ENCODE measurements at places on chromosomes 6 and 20. TPM values are rescaled to one million over a fixed set of nuclear protein-coding genes. Genes with fewer than 3 reads are reported as not detected.
A peak's percentile ranks its signal among the peaks of the same experiment; 100 is the strongest.

- DNase-seq = no peak
Measured at GRCh38 chr6:49551866-49552129, 1.3 kb downstream of the C6orf141 start.

- DNase-seq = no peak
Measured at GRCh38 chr6:128532827-128533226, 12.4 kb upstream of the PTPRK start.

- no peak for DNase-seq
Measured at GRCh38 chr6:135013211-135013610, 41.4 kb downstream of the HBS1L start.

GRCh38 chr20:34220561-34220960 is 20.7 kb upstream of the ASIP start:
- DNase-seq = no peak

GRCh38 chr6:169959136-169960002 is 207.9 kb downstream of the ERMARD start:
- DNase-seq = no peak

DNA sequence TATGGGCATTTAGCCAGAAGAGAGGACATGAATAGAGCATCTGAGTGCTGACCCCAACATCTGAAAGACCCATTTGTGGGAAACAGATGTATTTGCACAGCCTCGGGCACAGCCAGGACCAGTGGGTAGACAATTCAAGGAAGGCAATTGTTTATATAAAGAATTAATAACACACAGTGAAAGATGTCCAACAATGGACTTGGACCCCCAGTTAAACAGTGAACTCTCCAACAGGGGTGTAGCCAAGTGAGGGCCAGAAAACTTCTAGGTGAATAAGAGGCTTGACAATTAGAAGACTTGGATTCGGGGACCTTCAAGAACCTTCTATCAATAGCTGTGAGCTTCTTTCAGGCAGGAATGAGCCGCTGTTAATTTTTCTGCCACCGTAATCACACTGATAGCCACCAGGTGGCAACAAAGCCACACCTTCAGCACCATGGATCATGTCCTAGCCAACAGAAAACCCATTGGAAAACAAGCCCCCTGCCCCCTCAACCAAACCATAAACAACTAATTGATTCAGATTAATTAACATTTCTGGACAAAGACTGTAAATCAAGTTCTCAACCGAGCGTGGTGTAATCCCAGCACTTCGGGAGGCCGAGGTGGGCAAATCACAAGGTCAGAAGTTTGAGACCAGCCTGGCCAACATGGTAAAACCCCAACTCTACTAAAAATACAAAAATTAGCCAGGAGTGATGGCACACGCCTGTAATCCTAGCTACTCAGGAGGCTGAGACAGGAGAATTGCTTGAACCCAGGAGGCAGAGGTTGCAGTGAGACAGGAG is 8.8 kb upstream of the SRSF6 start:
- DNase-seq = no peak

- no peak for DNase-seq
Measured at GRCh38 chr6:43229803-43230620, 731 bp upstream of the DNPH1 start.

GRCh38 chr6:42889815-42890214 is 10.4 kb downstream of the RPL7L1 start:
- no peak for DNase-seq

- no peak for DNase-seq
Measured at GRCh38 chr6:4906293-4907276, 97.3 kb downstream of the RPP40 start.

GRCh38 chr6:51818520-51819022 is 268.8 kb downstream of the PKHD1 start:
- no peak for DNase-seq

- DNase-seq = no peak
Measured at GRCh38 chr20:3927486-3928291, 38.5 kb downstream of the PANK2 start.

GRCh38 chr20:10332656-10333415 is 101.2 kb downstream of the MKKS start:
- no peak for DNase-seq

- DNase-seq = no peak
Measured at GRCh38 chr6:52726741-52727535, 36.3 kb downstream of the GSTA2 start.

GRCh38 chr6:111837641-111838500 is 35.4 kb downstream of the FYN start:
- no peak for DNase-seq

GRCh38 chr6:135603249-135603648 is 105.7 kb upstream of the AHI1 start:
- no peak for DNase-seq

DNA sequence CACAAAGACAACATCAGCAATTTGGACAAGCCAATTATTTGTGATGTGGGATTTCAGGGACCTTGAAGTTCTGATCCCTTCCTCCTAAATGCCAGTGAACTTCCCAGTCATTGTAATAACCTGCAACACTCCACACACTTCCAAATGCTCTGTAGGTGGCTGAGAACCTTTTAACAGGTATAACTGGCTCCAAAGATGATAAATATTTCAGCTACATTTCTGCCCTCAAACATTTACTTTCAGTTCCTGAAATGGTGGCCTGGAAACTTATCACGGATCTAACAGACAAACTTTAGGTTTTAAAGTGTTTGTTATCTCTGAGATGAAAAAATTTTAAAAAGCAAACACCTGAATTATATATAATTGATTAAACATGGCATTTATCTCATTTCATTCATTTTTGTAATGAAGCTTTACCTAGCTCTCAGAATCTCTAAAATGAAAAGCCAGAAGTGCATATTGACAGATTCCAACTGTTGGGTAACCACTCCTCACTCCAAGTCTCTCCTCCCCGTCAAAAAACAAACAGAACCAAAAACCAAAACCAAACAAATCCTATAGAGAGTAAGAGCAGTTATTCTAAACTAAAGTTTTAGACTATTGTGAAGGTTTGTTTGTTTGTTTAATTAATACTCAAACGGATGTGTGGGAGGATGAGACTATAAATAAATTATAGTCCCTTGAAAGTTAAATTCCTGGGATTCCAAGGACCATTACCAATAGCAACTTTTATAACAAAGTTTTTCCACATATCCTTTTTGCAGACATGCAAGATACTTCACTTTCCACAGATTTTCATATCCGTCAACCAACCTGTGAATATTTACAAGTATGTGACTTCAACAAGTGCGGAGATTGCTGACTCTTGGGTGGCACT is 12.4 kb upstream of the KIAA0408 start:
- DNase-seq = no peak

DNA sequence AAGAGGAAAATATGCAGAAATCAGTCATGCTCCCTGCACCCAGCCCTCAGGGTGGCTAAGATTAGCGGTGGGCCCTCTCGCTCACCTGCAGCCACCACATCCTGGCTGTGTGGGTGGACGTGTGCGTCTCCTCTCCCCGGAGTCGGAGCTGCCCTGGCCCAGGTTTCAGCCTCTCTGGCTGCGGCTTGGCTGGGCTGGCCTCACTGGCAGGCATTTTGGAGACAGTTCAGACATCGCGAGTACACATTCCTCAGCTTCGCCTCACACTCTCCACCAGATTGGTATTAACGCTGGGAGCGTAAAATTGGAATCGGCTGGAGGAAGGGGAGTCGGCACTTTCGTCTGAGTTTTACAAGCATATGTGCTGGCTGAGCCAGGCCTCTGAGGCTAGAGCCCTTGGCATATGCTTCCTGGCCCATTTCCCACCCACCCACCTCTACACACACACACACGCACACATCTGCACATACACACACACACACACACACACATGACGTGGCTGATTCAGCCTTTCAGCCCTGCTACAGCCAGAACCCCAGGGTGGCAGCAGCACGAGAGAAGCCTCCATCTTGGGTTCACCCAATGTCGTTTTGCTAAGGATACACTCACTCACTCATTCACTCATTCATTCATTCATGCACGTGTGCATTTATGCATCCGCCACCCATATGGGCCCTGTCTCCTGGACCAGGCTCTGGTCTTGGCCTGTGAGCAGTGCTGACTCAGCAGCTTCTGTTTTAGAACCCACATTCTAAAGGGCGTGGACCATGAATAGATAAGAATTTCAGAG is 42.9 kb downstream of the BCAS4 start:
- DNase-seq = peak; percentile 52

- no peak for DNase-seq
Measured at GRCh38 chr6:50655848-50656453, 57.4 kb upstream of the TFAP2D start.

DNA sequence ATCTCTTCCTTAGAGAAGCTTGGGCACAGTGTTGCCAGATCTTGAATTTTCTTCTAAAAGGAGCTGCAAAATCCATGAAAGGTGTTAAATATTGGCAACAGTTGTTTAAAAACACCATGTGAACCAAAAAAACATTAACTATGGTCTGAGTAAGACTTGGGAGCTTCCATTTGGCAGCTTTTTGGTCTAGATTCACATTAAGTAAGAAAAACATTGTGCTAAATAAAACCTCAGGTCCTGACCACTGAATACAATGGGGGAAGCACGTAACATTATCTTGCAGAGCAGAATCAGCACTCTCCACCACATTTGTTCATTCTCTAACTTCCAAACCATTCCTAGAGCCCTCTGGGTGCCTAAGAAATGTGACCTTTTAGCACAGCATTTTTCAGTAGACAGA is 437.6 kb upstream of the PLCB4 start:
- no peak for DNase-seq

DNA sequence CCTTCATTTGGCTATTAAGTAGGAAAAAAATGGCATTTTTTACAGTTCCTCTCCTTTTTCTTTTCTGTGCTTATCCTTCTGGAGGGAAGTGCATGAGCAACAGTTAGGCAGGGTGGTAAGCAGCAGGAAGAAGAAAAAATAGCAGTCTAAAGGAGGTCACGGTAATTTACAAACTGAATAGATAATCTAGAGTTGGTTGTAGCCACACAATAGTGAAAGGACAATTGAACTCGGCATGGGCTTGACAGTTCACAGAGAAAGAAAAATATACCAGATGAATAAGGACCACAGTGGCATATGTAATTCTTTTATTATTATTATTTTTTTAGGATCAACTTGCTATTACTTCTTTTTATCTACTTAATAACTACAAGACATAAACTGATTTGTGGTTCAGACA is 358.6 kb downstream of the BTBD9 start:
- no peak for DNase-seq

DNA sequence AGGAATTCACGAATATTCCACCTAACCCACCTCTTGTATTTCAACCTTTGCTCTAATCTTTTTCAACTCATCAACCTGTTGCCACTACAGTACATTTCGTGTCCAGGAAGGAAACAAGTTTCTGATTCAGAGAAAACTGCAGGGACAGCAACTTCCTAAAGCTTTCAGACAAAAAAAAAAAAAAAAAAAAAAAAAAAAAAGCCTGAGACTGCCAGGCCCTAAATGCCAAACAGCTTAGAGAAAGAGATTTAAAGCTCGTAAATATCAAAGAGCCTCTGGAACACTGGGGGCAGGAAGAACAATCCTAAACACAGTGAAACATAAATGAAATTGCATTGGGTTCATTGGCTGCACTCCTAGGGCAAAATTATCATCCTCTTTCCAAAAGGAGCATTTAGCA is 411.2 kb upstream of the SPTLC3 start:
- no peak for DNase-seq

The TNF gene
- 0.42 TPM for total RNA-seq

The CARMIL1 gene
- 9.1 TPM for total RNA-seq

The TP53RK gene
- 9.3 TPM for total RNA-seq

The SLC24A3 gene
- 0.43 TPM for total RNA-seq

The ARMC2 gene
- 10.2 TPM for total RNA-seq

The MYMX gene
- total RNA-seq = not detected

The RHAG gene
- total RNA-seq = 2.1 TPM

The HDGFL1 gene
- total RNA-seq = not detected

The RCAN2 gene
- 321 TPM for total RNA-seq

The FNDC11 gene
- total RNA-seq = 0.21 TPM

The SEMG1 gene
- not detected for total RNA-seq

The RIPOR3 gene
- 4.9 TPM for total RNA-seq

The KCNQ5 gene
- total RNA-seq = not detected

The ZNF337 gene
- total RNA-seq = 6.1 TPM

The TREM1 gene
- total RNA-seq = 4.5 TPM

The PRDM13 gene
- total RNA-seq = not detected

The HTR1B gene
- total RNA-seq = not detected
